ENCODE measurements at places on chromosomes 7 and 10. TPM values are rescaled to one million over a fixed set of nuclear protein-coding genes. Genes with fewer than 3 reads are reported as not detected.

SDHAF3 gene
- 14.0 TPM for total RNA-seq

ZNF212 gene
- 9.0 TPM for total RNA-seq

TCERG1L gene
- not detected for total RNA-seq

NUTM2E gene
- total RNA-seq: 0.21 TPM

AFAP1L2 gene
- total RNA-seq: 18.8 TPM

TACR2 gene
- 0.07 TPM for total RNA-seq

CEP41 gene
- 18.3 TPM for total RNA-seq

WNT8B gene
- total RNA-seq: not detected

BICC1 gene
- total RNA-seq: 3.8 TPM

RSPH10B gene
- total RNA-seq: not detected

NKX1-2 gene
- 1.4 TPM for total RNA-seq

CPXM2 gene
- total RNA-seq: 0.07 TPM

C10orf62 gene
- not detected for total RNA-seq

PNLIP gene
- not detected for total RNA-seq

MLXIPL gene
- 0.14 TPM for total RNA-seq

CHN2 gene
- not detected for total RNA-seq

KLHL7 gene
- total RNA-seq: 32.1 TPM

VAX1 gene
- total RNA-seq: not detected

CLCN1 gene
- total RNA-seq: not detected

GIMAP1 gene
- not detected for total RNA-seq

THSD7A gene
- 0.28 TPM for total RNA-seq

OR2A5 gene
- total RNA-seq: not detected

NME8 gene
- total RNA-seq: not detected

SNX8 gene
- 15.2 TPM for total RNA-seq

ZNF467 gene
- total RNA-seq: 3.6 TPM

ZNF777 gene
- total RNA-seq: 7.2 TPM

CALML5 gene
- 2.3 TPM for total RNA-seq

PWWP2B gene
- 42.7 TPM for total RNA-seq

IL15RA gene
- 3.6 TPM for total RNA-seq

KNDC1 gene
- total RNA-seq: 0.07 TPM

CFAP70 gene
- 0.68 TPM for total RNA-seq

OR2F1 gene
- not detected for total RNA-seq

FGFBP3 gene
- total RNA-seq: 0.34 TPM

POP7 gene
- 39.6 TPM for total RNA-seq

FKBP6 gene
- not detected for total RNA-seq

HMX2 gene
- not detected for total RNA-seq

OR2A25 gene
- not detected for total RNA-seq

CRTAC1 gene
- not detected for total RNA-seq

IL6 gene
- 3.1 TPM for total RNA-seq

C10orf105 gene
- not detected for total RNA-seq

SPDYE2 gene
- total RNA-seq: not detected

PAPSS2 gene
- 5.1 TPM for total RNA-seq

PIK3CG gene
- not detected for total RNA-seq

ADAM8 gene
- 147 TPM for total RNA-seq

CABCOCO1 gene
- total RNA-seq: not detected

TFEC gene
- total RNA-seq: under 0.01 TPM

LIPM gene
- total RNA-seq: 0.34 TPM

BAMBI gene
- total RNA-seq: 24.3 TPM

STK31 gene
- 0.07 TPM for total RNA-seq

NPFFR1 gene
- total RNA-seq: not detected

IGF2BP3 gene
- 28.4 TPM for total RNA-seq

ELFN1 gene
- total RNA-seq: under 0.01 TPM

SMNDC1 gene
- 13.7 TPM for total RNA-seq

EMX2 gene
- not detected for total RNA-seq

GOLGA7B gene
- 0.21 TPM for total RNA-seq

COL13A1 gene
- under 0.01 TPM for total RNA-seq

NSMCE4A gene
- 21.2 TPM for total RNA-seq

GCK gene
- 0.34 TPM for total RNA-seq

All from nasal cavity respiratory epithelium epithelial cell of viscerocranial mucosa (primary cell).